Neuronal stem cell (in vitro differentiated cells): ENCODE measurements at places on chromosomes 11 and 22.

DNA sequence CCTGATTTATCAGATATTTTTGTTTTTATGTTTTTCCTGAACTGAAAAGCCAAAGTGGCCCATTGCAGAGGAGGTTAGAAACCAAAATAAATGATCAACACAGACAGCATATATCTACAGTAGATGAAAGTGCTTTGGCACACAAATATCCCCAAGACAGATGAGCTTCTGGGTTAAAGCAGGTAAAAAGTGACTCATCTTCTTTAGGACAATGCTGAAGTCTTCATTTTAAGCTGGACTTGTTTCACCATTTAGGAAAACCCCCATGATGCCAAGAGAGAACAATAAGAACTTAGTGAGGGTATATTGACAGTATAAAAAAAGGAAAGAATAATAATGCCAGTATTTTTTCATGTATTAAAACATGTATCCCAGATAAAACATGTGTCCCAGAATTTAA is 100.8 kb upstream of the OR9G4 start:
- DNase-seq, result no peak

DNA sequence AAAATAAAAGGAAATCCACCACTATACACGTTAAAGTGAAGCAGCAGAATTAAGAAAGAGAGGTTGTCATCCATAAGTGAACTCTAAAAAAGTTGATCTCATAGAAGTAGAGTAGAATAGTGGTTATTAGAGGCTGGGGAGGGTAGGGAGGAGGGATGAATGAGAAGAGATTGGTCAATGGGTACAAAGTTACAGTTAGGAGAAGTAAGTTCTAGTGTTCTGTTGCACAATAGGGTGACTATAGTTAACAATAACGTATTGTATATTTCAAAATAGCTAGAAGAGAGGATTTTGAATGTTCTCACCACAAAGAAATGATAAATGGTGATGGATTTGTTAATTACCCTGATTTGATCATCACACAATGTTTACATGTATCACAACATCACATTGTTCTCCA is 72.0 kb downstream of the CD82 start:
- no peak for DNase-seq

DNA sequence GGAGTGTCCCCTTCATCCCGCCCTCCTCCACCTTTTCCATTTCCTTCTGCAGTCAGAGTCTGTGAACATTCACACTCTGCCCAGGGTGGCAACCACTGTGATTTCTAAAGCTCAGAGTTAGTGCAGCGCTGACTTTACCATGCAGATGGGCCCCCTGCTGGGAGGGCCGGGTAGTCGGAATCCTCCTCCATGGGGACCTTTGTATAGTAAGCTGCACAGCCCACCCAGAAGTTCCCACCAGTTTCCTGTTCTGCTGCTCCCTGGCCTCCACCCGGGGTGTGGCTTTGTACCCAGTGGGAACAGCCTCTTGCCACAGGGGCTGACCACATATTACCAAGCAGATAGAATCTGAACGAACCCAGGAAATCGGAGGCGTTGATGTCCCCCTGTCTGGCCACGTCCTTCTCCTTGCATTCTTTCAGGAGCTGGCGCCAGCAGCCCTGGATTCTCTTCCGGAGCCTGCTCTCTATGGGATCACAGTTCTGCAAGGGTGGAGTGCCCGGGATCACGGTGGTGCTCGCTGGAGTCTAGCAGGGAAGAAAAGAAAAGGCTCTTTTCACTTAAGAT is 125.3 kb downstream of the MPPED1 start:
- DNase-seq, result no peak

- no peak for DNase-seq
These were observed 12.6 kb downstream of the PRSS23 start for GRCh38 chr11:86812981-86813380.

GRCh38 chr11:32259641-32260081 is 168.8 kb downstream of the RCN1 start:
- no peak for DNase-seq

GRCh38 chr11:134412203-134413042 is at the start of gene B3GAT1:
TSS of gene B3GAT1 (minus strand) at chr11:134412242. CDS start at chr11:134387659, 24,583 bp downstream.
- peak; percentile 57 for DNase-seq

DNA sequence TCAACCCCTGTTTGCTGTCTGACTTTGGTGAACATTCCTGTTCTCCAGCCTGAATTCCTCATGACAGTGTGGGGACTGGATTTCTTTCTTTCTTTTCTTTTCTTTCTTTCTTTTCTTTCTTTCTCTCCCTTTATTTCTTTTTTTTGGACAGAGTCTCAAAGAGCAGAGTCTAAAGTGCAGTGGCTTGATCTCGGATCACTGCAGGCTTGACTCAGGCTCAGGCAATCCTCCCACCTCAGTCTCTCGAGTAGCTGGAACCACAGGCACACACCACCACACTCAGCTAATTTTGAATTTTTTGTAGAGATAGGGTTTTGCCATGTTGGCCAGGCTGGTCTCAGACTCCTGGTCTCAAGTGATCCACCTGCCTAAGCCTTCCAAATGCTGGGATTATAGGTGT is 63.1 kb downstream of the RPUSD4 start:
- no peak for DNase-seq

DNA sequence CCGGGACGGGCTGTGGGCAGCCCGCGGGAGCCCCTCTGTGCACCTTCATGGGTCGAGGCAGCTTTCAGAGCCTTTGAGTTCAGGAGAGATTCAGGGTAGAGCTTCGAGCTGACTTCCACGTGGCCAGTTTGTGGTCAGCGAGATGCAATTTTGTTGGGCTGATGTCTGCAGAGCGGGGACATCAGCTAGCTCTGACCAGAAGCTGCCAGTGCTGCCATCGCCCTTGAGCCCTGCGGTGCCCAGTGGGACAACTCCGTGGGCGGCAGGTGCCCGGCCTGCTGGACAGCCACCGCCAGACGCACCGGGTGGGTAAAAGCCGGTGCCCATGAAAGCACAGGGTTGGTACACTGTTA is 719 bp downstream of the TALDO1 start:
- no peak for DNase-seq

- no peak for DNase-seq
These were observed 6.6 kb downstream of the WT1 start for GRCh38 chr11:32428665-32429303.

- peak; percentile 86 for DNase-seq
These were observed 205.9 kb downstream of the ST3GAL4 start for GRCh38 chr11:126561327-126561893.
